ENCODE measurements at places on chromosomes 3 and 15.

- no peak for DNase-seq
Observed at GRCh38 chr3:41065340-41065739, 134.0 kb upstream of the CTNNB1 start.

DNA sequence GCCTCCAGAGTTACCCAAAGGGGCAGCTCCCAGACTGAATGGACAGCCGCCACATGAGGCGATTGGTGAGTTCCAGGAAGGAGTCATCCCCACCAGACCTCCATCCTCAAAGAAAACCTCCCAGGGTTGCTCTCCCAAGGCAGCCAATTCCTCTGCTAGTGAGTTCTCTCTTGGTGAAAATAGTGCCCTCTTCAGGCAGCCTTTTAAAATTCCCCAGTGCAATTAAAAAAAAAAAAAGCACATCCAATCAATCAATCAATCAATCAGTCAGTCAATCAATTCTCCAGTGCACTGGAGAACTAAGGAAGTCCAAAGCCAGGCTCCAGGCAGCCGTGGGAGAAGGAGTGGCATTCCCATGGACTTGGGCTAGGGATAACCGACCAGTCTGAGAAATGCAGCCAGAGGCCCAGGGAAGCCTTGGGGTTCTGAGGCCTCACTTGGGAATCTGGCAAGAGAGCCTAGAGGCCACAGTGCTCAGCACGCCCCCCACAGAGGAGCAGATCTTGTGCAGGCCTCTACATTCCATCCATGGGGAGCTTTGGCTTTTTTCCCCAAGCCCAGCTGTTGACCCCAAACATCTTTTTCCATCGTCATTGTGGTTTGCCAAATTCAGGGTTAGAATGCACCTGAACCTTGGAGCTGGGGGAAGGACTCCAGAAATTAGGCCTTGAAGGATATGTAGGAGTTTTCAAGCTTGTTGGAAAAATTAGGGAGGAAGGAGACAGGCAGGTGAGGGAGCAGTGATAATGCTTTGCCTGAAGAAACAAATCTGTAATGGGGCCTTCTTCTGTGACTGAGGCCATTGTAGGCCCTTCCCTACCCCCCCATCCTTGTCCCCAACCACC, 4.8 kb downstream of the PAQR5 start:
- peak; percentile 44 for DNase-seq

DNA sequence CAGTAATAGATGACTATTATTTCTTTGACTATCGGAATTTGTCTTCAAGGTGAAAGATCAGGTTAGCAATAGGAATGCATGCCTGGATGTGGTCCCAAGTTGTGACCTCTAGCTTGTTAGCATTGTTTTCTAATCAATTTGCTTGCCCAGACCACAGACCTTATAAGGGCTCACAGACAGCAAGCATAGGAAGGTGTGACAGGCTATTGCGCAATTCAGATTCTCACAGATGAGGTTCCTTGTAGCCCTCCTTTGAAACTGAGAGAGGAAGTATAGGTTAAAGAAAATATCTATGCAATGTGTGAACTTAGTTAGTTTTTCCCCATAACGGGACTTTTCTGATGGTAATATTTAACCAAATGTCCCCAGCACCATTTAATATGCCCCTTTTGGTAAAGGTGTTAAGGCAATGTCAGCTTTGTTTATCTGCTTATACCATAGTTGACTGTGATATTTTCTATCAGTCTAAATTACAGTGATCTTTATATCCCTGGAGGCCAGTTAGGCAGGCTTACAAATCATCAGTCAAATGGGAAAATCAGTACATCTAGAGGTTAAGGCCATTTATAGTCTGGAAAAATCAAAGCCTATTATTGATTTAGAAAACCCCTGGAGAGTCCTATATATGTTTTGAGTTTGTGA, 168.1 kb upstream of the MBNL1 start:
- no peak for DNase-seq

GRCh38 chr3:109804697-109805096, 467.4 kb upstream of the DPPA4 start:
- no peak for DNase-seq

DNA sequence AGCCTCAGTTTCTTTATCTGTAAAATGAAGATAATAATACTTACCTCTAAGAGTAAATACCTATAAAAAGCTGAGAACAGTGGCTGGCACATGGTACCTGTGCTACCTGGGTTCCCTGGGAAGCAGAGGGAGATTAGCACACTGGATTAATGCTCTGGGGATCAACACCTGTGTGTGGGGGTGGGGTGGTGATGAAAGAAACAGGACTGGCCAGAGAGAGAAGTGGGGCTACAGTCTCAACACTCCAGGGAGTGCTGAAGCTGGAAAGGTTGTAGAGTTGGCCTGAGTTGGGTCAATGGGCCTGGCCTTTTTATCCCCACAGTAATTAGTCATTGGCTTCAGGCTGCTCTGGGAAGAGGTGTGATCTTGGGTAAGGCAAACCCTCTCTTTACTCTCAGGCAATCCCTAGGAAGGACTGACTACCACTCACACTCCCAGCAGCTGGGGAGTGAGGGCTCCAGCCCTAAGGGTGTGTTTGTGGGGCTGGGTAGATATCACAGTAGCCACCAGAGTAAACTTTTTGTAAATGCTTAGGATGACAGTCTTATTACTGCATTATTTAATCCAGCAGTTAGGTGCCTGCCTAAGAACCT, 102.5 kb downstream of the SV2B start:
- DNase-seq, result no peak

GRCh38 chr3:52521881-52522650, 11.6 kb downstream of the NT5DC2 start:
- DNase-seq, result peak; percentile 67

DNA sequence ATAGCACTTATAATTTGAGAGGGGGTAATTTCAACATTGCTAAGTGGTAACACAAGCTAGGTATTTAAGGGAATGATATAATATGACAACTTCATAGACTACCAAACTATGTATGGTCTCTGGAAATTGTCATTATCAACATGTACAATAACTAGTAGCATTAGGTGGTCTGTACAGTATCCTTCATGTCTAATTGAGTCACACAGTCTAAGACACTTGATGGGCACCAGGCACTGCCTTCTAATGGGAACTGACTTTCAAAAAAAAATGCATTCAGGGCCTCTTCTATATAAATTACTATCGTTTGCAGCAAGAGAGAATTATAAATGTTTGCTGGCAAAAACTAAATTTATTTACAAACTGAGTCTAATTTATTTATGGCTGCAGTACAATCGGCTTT, 271.8 kb downstream of the MECOM start:
- no peak for DNase-seq

- no peak for DNase-seq
Observed at GRCh38 chr3:16871915-16872842, 12.6 kb upstream of the PLCL2 start.

DNA sequence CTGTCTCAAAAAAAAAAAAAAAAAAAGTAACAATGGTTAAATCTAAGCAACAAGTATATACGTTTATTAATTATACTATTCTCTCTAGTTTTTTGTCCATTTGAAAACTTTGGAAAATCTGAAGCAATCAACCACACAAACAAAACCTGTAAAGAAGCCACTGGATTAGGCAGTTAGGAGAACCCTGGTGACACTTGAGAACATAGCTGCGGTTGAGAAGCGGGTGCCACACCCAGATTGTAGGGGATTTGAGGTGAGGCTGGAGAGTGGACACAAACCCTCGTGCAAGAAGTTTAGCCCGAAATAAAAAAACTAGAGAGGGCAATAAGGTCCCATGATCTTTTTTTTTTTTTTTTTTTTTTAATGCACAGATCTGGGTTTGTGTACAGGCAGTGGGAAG, 25.9 kb upstream of the ZBTB38 start:
- DNase-seq, result no peak

GRCh38 chr3:159635047-159635641, 353.5 kb upstream of the IL12A start:
- DNase-seq, result no peak

GRCh38 chr3:33645060-33645647, 72.9 kb downstream of the CLASP2 start:
- no peak for DNase-seq

DNA sequence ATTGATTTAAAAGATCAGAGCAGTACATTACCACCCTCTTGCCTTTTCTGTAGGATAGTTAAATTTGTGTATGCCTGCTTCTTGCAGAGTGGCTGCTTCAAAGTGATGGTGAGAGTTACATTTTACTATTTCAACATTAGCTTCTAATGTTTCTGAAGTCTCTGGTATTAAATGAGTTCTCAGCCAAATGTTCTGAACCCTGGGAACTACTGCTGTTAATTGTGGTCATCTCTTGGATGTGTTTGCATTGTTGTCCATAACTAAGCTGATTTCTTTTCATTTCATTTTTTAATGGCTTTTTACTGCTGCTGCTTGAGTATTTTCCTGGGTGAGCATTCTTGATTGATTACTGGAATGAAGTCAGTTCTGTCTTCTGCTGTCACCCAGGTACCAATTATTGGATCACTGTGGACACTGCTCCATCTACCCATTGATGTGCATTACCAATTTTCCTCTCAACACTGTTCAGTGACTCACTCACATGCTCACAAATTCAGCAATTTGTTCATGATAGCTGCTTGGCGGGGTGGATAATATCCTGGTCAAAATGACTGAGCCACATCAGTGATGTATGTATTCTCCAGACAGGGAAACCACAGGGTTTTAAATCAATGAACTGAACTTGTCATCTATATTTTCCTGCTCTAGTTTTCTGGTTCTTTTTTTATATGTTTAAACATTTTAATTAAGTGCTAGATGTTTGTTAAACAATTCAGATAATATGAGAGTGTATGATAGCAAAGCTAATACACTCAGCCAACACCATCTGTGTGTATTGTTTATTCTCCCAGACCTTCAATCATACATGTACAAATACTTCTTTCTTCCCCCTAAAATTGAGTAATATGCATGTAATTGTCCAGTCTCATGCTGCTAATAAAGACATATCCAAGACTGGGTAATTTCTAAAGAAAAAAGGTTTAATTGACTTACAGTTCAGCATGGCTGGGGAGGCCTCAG, 587.6 kb downstream of the RSL24D1 start:
- DNase-seq, result no peak

- no peak for DNase-seq
Observed at GRCh38 chr3:56878074-56878473, 76.3 kb upstream of the ARHGEF3 start.

DNA sequence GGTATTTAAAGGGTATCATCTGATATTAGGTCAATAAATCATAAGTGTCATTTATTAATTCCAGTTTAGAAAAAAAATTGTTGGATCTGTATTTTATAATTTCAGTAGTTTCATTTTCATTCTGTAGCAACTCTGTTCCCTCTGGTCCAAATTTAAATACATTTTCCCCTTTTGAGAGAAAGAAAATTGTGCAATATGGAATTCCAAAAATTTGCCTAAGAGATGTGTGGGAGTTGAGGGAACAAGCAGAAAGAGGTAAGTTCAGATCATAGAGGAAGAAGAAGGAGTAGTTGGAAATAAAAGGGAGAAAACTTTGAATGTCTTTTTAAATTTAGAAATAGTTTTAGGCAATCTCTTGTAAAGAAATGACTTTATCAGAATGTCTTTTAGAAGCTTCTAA, 48.9 kb upstream of the MME start:
- DNase-seq, result no peak

DNA sequence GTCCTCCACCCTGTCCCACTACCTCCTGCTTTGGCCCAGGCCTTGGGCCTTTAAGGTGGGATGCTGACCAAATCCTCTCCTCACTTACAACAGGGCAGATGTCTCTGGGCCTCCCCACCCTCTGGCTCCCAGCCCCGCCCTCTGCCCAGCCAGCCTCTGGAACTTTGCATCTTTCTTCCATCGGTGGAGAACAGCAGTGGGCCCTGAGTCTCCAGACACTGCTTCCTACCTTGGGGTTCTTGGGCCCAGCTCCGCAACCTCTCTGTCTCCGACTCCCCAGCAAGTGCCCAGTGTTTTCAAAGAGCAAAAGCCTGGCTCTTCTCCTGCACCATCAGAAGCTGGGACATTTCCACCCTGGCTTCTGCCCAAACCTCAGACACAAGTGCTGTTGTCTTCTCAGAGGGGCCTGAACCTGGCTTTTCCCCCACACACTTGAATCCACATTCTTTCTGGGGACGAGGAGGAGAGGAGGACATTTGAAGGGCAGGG, 33.1 kb downstream of the MRAS start:
- DNase-seq, result no peak

- DNase-seq, result no peak
Observed at GRCh38 chr3:24662449-24663345, 168.0 kb upstream of the THRB start.

DNA sequence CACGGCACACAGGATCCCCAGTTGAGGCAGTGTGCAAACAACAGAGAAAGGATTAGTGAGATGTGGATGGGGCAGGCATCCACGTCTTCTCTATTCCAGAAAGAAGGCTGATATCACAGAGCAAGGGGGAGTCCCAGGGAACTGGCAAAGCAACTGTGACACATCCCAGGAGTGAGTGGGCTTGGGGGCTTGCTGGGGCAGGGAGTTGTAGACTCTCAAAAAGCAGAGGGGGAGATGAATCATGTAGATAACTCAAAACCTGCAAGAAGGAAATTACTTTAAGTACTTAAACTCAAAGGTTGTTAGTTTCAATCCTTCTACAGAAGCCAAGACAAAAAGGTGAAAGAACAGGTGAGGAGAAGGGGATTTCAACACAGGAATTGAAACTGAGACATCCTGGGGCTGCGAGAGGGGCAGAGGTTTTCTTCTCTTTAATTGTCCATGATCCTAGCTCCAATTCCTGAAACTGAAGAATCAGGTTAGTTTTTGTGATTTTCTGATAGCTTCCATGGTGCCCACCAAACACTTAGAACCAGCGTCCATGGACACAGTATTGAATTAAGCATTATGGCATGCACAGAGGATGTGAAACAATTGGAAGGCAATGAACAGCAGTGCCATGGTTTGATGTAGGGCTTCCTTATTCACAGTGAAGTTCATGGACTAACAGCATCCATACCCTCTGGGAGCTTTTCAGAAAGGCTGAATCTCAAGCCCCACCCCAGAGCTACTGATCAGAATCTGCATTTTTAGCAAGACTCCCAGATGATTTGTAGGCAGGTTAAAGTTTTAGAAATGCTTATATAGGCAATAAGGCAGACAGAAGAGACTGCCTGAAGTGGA, 52.0 kb downstream of the CCR3 start:
- DNase-seq, result no peak

DNA sequence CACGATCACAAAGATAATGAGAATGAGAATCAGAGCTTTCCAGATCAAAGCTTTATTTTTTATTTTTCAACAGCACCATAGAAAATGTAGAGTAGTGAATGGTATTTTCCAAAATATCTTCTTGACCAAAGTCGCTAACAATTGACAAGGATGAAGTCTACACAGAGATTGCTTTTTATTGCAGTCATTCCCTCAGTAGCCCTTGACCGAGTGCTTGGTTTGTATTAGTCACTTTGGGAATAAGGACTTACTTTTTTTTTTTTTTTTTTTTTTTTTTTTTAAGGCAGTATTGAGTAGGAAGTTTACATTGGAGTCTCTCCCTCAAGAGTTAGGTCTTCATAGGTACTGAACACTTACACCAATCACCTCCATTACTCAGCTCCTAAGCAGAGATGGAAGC, 39.8 kb downstream of the THRB start:
- no peak for DNase-seq

DNA sequence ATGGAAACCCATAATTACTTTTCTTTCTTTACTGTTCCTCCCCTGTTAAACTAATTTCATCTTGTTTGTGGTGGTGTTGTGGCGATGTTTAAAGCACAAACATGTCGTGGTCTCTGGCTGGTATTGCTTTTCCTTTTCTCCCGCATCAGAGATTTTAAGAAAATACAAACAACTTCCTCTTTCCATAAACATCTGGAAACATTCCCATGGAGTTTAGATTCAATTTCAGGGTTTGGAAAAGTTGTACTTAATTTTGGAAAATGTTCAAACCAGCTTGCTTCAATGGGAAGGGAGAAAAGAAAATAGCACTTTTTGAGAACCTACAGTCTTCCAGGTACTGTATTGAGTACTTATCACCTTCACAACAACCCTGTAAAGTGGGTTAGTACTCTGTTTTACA, 30.4 kb downstream of the STARD9 start:
- DNase-seq, result no peak

- no peak for DNase-seq
Observed at GRCh38 chr15:62928242-62928999, 114.1 kb upstream of the TPM1 start.
